Stimulated activated CD4-positive, alpha-beta T cell treated with anti-CD3 and anti-CD28 coated beads, Interleukin-4, amount 100 ng/mL, for 4 hours (primary cell): ENCODE measurements at places on chromosomes 4 and X.

- no peak for DNase-seq
These were observed 364.6 kb upstream of the NOCT start for GRCh38 chr4:138650929-138651448.

- DNase-seq, result no peak
These were observed 132.5 kb upstream of the HTR2C start for GRCh38 chrX:114451397-114451796.

GRCh38 chrX:115898382-115899001 is 272.1 kb upstream of the AGTR2 start:
- no peak for DNase-seq

DNA sequence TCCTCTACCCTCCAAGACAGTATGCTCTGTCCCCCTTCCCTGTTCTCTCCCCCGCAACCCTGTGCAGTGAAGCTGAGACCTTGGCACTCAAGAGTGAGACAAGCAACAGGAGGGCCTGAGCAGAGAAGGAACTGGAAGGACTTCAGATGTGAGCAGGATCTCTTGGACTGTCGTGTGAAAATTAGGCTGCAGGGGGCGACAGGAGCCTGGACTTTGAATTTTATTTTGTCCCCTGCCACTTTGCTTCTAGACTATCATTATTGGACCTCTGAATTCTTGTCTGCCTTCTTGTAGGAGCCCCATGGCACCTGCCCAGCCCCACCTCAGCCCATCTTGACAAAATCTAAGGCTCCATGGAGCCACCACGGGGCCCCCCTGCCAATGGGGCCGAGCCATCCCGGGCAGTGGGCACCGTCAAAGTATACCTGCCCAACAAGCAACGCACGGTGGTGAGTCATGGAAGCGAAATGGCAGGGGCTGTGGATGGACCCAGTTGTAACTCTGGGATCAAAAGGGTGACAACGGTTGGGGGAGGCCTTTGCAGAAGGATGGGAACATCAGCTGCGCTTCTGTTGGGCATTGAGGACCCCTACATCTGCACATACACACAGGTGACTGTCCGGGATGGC is 1.7 kb downstream of the ARAF start:
- DNase-seq, result no peak

DNA sequence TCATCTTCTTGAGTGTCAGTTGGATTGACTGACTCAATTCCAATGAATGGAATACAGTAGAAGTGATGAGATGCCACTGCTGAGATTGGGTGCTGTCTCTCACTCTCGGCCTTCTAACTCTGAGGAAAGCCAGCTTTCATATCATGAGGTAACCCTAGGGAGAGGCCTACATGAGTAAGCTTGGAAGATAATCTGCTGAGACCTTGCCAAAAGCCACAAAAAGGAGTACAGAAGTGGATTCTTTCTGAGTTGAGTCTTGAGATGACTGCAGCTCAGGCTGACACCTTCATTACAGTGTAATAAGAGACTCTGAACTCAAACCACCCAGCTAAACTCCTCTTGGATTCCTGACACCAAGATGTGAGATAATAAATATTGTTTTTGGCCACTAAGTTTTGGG is 537.4 kb upstream of the MAGEB18 start:
- DNase-seq, result no peak

- DNase-seq, result no peak
These were observed 44.2 kb downstream of the JAKMIP1 start for GRCh38 chr4:6155996-6156750.

GRCh38 chr4:78644744-78645330 is 93.3 kb downstream of the ANXA3 start:
- peak; percentile 50 for DNase-seq

DNA sequence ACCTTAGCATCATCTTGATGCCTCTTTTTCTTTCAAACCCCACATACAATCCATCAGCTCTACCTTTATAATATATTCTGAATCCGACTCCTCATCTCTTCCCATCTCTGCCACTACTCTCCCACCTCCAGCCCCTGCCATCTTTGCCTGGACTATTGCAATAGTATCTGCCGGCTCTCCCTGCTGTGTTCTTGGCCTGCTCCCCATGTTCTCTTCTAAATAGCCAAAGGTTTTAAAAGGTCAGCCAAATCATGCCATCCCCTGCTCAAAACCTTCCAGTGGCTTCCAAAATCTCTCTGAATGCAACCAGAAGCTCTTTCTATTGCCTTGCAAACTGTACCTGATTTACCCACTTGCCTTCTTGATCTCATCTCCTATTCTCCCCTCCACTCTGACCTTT is 266.0 kb downstream of the PTTG2 start:
- no peak for DNase-seq

DNA sequence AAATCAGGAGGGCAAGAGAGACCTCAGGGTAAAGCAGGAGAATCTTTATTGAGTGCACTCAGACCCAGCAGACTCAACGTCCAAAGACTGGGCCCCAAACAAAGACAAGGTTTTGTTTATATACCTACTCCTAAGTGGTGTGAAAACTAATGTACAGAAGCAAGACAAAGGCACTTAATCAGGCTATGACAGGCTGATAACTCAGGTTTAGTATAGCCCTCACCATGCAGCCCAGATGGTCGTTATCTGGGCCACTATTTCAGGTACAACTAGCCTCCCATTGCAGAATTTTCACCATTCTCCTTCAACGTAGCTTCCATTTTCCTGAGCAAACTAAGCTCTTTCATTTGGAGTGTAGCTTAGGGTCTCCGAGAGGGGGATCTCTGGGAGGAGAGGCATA is 36.9 kb downstream of the SULT1E1 start:
- no peak for DNase-seq

DNA sequence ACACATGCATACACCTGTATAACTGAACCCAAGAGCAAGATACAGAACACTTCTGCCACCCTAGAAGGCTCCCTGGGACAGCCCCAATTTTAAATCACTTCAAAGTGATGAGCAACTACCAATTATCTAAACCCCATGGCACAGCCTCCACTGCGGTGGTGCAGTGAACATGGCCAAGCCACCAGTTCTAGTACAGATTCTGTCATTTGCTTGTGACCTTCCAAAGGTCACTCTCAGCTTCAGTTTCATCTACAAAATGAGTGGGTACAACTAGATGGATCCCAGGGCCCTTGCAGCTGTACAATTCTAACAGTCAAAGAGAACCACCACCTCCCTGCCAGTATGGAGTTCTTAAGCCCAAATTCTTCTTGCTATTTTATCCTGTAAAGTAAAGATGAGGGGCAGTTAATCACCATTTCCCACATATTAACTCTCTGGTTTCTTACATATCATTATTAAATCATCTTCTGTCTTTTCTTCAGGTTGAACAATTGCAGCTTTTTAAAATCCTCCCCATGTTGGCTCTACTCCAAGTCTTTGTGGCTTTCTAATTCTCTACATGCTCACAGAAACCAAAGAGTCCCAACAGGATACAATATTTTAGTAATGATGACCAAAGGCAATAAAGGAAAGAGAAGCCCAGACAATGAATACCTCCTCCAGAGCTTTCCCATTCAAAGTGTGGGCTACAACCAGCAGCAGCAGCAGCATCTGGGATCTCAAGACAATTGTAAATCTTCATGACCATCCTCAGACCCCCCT is 39.0 kb upstream of the GPM6B start:
- no peak for DNase-seq

DNA sequence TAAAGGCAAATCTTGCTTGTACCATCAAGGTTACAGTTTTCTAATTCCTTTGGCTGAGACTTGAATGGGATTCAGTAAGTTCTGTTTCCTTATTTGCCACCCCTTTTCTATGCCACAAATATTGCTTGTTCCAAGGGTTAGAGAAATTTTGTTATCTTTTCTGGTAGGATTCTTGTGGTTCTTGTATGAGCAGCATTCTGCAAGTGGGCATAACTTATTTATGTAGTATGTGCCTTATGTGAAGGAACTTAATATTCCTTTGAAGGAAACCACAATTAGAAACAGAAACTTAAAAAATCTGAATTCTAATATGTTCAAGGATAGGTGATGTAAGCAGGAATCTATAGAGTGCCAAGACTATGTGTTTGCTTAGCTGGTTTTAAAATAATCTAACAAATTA is 53.1 kb upstream of the TSPAN5 start:
- DNase-seq, result no peak

- no peak for DNase-seq
These were observed 115.3 kb downstream of the ATP8A1 start for GRCh38 chr4:42541647-42542046.

DNA sequence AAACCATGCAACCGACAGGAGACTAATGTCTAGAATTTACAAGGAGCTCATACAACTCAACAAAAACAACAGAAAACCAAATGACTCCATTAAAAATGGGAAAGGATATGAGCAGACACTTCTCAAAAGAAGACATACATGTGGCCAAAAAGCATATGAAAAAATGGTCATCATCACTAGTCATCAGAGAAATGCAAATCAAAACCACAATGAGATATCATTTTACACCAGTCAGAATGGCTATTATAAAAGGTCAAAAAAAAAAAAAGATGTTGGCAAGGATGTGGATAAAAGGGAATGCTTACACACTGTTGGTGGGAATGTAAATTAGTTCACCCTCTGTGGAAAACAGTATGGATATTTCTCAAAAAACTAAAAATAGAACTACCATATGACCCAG is 50.5 kb upstream of the CHRDL1 start:
- DNase-seq, result no peak

DNA sequence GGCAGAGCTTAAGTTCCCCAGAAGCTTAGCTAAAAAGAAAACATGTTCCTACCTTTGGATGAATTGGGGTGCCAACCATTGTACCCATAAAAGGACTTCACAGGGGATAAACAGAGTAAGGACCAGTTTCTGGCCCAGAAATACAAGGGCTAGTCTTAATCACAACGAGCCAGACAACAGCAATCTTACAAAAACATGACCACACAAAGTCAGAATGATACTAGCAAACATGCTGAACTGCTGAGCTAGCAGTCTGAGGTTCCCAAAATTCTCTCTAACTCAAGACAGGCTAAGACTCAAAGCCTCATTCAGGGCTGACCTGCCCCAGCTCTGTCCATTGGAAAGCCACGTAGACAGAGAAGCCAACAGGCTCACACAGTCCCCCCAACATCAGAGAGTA is 40.3 kb downstream of the ATP11C start:
- DNase-seq, result no peak

DNA sequence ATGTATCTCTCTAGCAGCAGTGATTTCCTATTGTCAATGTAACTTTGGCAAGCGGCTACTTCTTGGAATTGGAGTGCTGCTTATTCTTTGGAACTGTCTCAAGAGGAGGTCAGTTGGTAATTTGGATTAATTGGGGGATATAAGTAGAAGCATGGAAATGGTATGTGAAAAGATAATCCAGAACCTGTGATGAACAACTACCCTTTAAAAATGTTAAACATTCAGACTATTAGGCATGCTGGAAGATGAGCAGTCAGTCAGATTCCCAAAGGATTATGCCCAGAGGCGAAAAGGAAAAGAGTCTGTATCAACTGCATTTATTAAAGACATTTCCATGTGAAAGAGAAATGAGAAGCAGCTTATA is 62.5 kb downstream of the SEC24D start:
- DNase-seq, result no peak

- peak; percentile 74 for DNase-seq
These were observed 200.4 kb downstream of the PTTG2 start for GRCh38 chr4:38160487-38161207.

GRCh38 chr4:161892951-161893350 is 270.8 kb downstream of the FSTL5 start:
- DNase-seq, result no peak

DNA sequence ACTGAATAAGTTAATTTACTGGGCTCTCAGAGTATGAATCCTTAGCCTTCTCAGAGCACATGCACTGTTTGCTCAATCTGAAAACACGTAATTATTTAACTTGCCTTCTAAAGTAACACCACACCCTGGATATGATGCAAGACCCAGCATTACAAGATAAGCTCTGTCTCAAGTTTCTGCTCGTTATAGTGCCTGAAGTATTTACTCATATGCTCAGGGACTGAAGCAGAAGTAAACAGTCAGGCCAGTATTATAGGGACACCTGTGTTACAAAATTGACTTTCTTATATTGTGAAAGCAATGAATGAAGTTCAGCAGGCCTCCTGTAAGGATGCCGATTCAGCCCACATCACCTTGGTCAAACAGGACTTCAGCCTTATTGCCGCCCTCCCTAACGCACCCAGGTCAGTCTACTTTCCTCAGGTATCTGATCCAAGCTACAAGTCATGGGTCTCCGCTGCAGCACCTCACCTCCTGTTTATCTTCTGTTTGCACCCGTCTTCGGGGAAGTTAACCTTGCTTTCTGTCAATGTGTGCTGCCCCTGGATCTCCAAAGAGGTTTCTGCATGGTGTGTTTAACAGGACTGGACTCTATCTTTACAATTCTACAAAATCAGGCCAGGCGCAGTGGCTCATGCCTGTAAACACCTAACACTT is 42.8 kb upstream of the KLF3 start:
- DNase-seq, result no peak

- no peak for DNase-seq
These were observed 13.1 kb downstream of the ACSL1 start for GRCh38 chr4:184812651-184813181.

DNA sequence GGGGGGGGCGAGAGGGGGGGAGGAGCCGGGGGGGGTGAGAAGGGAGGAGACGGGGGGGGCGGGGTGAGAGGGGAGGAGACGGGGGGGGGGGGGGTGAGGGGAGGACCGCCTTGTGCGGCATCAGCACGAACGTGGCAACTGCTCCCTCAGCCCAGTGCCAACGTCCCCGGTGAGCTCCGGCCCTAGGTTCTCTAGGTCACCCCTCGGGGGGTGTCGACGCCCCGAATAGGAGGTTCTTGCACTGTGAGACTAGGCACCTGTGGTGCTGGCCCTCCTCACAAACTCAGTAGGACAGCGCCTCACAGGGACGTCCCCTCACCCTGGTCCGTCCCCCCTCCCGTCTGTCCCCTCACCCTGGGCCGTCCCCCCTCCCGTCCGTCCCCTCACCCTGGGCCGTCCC is 21.5 kb upstream of the GTPBP6 start:
- DNase-seq, result no peak

DNA sequence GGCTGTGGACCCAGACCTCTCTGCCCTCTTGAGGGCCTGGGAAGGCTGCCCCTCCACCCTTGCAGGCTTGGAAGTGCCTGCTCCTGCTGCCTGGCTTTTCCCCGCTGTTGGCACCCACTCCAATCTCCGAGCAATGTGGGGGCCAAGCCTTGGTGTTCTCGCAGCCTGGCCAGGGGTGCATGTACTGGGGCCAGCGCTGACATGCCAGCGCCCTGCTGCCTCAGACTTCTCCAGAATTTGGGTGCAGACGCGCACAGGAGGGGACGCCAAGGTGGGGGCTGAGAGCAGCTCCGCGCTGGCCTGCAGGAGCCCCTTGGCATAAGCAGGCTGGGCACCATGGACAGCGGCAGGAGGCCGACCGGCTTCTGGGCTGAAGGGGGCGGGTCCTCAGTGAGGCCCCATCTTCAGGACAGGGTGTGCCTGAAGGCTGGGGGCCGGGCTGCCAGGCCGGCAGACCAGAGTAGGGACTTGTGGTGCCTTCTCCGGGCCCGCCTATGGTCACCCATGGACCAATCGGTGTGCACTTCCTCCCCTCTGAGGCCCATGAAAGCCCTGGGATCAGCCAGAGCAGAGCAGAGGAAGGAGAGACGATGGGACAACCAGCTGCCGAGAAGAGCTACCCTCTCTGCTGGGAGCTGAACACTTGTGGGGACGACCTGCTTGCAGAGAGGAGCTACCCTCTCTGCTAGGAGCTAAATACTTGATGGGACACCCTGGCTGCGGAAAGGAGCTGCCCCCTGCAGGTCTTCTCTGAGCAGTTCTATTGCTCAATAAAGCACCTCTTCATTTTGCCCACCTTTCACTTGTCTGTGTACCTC is 118.3 kb downstream of the DNAAF6 start:
- no peak for DNase-seq

GRCh38 chr4:121877041-121877773 is 6.9 kb upstream of the BBS7 start:
- no peak for DNase-seq
